ENCODE measurements at places on chromosomes 5 and 9.
A peak's percentile ranks its signal among the peaks of the same experiment; 100 is the strongest.

- DNase-seq, result no peak
Measured at GRCh38 chr9:89853161-89853560, 248.3 kb downstream of the GADD45G start.

GRCh38 chr9:24132244-24132643 is 306.2 kb upstream of the ELAVL2 start:
- DNase-seq, result no peak

- DNase-seq, result no peak
Measured at GRCh38 chr5:116571568-116572349, 2.9 kb downstream of the SEMA6A start.

- DNase-seq, result no peak
Measured at GRCh38 chr9:80157561-80157983, 585.8 kb downstream of the TLE4 start.

GRCh38 chr9:137228506-137228967 is 1.2 kb downstream of the RNF224 start:
- DNase-seq, result no peak

- DNase-seq, result no peak
Measured at GRCh38 chr9:14525856-14526255, 167.4 kb downstream of the ZDHHC21 start.

- DNase-seq, result peak; percentile 94
Measured at GRCh38 chr9:128786681-128787601, at the start of gene TBC1D13. TSS of gene TBC1D13 (plus strand) at chr9:128787253. CDS start at chr9:128787354, 101 bp downstream.

All from CD4-positive, alpha-beta T cell treated with Interleukin-17A for 4 hours (primary cell).